CD8-positive, alpha-beta T cell (primary cell): ENCODE measurements at places on chromosomes 6 and 20.

DNA sequence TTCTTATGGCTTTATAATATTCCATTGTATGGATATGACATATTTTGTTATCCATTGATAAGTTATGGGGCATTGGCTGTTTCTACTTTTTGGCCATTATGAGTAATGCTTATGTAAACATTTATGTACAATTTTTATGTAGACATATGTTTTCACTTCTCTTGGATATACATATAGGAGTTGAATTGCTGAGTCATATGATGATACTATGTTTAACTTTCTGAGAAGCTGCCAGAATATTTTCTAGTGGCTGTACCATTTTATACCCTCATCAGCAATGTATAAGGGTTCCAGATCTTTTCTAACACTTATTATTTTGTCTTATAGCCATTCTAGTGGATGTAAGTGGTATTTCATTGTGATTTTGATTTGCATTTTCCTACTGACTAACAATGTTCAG lies 23.1 kb downstream of the OTOR start:
- DNase-seq = no peak

- DNase-seq = no peak
Measured at GRCh38 chr6:17389274-17389847, 4.0 kb upstream of the CAP2 start.

DNA sequence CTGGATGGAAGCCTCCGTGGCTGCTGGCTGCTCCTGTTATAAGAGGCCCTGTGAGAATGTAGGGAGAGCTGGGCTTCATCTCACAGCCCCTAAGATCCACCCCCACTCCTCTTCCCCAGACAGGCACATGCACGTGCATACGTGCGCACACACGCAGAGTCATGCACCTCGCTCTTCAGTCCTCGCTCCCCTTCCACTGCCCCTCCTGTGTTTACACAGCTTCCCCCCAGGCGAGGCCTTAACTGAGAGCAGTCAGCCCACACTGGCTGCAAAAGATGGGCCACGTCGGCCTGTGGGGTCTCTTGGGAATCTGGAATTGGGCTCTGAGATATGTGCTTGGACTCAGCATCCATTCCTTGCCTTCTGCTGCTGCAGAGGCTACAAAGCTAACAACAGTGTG lies 35.2 kb upstream of the MLN start:
- no peak for DNase-seq

GRCh38 chr6:138378463-138378862 lies 758 bp downstream of the SMIM28 start:
- no peak for DNase-seq

GRCh38 chr6:39111280-39111679 lies 3.7 kb downstream of the SAYSD1 start:
- DNase-seq = no peak

DNA sequence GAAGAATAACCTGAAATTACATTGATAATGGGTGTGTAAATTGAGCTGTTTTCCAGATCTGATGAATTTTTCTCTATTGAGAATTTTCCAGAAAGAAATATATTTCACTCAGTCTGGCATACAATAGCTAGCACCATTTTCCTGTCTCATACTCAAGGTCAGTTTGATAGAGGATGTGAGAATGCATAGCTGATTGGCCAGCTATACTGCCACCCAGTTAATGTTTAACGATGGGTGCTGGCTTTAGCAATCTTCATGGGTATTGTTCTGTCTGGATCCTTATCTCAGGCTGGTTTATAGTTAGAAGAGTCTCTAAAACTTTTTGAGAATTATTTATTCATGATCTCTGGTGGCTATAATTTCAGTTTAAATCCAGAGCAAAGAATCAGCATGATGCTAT lies 147.4 kb downstream of the HDGFL1 start:
- DNase-seq = no peak

- DNase-seq = no peak
Measured at GRCh38 chr20:10603378-10603777, 70.4 kb downstream of the JAG1 start.

DNA sequence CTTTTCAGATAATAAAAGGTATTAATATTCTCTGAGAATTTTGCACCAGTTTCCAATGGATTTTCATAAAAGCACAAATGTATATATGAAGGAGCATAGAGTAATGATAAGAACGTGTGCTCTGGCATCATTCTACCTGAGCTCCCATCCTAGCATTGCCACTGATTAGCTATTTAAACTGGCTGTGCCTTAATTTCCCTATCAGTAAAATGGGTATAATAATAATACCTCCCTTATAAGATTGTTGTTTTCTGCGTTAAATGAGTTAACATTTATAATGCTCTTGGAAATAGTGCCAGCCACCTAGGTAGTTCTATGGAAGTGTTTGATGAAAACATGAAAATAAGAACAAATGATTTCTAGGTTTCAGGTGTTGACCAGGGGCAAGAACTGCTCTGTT lies 11.2 kb downstream of the ZKSCAN3 start:
- no peak for DNase-seq
